BJ (cell line): ENCODE measurements at places on chromosomes 2 and 18. TPM values are rescaled to one million over a fixed set of nuclear protein-coding genes. Genes with fewer than 3 reads are reported as not detected.

DNA sequence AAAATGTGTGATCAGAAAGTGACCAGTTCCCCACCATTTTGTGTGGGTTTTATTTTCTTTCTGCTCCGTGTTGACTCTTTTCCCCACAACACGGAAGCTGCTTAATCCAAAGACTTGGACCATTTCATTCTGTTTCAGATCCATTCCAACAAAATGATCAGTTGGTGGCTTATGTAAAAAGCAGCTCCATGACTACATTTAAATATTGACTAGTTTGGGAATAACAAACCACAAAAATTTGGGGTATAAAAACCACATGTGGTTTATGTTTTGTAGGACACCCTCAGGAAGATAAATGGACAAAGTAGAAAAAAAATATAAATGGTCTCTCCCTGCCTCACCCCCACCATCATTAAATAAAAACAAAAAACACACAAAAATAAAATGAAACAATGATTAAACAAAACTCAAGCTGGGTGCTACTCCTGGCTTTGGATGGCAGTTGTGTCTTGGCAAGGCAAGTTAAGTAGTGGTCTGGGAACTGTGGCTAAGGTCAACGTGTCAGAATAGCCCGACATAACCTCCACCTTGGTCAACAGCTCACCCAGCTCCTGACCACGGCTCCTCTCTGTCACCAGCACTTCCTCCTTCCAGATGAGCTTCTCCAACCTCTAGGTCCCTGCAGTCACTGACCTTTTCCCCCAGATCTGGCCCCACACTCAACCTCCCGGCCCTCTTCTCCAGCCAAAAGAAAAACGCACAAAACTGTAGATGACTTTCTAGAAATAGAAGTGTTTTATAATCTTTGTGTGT lies 12.8 kb upstream of the WIPF1 start:
- no peak for DNase-seq

KLHL41 gene
- 0.15 and 0.17 TPM in 2 replicates for polyA plus RNA-seq

DNA sequence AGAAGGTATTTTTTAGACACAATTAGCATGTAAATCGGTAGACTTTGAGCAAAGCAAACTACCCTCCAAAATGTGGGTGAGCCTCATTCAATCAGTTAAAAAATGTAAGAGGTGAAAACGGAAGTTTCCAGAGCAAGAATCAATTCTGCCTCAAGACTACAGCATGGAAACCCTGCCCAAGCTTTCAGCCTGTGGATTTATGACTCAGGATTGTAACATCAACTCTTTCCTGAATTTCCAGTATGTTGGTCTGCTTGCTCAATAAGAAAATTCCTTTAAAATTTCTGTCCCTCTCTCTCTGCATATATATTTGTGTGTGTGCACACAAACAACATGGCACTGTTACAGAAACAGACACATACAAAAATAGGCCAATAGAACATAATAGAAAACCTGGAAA lies 228.6 kb upstream of the DOK6 start:
- no peak for DNase-seq

GRCh38 chr18:40326985-40327384 lies 1628.0 kb upstream of the PIK3C3 start:
- no peak for DNase-seq

DNA sequence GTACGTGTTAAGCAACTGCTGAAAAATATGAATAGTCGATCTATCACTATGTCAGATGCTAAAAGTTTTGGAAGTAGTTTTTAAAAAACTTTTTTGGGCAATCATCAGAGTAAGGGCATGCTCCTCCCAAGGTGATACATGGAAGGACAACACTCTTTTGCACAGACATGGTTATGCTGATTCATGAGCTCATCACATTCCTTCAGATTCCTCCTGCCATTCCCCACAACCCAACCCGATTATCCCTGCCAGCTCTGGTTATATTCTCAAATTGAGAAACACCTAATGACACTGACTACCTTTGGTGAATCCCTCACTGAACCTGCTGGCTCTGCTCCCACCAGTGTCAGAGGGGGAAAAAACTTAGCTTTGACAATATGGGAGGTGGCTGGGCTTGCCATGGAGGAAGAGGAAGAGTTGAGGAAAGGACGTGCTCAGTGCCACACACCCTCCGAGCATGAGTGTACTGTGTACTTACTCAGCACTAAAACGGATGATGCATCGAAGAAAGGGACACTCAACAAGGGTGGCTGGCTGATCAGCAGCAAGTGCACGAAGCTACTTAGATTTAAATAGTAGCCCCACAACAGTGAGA lies 83.9 kb upstream of the RNU4ATAC start:
- DNase-seq = no peak

TUBA3D gene
- not detected in 2 replicates for polyA plus RNA-seq

DNA sequence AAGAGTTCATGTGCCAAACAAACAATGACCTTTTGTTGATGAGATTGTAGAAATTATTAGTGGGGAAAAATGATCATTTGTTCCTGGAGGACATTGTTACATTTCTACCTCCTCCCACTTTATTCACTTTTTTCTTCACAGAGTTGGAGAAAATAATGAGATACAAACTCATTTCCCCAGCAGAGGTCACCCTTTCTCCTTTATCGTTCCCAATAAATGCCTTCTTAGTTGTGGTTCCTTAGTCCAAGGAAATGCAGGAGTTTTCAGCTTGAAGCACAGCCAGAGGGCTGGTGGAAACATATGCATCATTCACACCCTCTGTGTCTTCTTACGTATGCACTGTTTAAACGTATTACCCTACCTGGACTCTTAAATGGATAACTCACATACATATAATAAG lies 108.8 kb downstream of the SLC4A3 start:
- DNase-seq = peak; percentile 32

PIEZO2 gene
- 4.3 and 4.6 TPM in 2 replicates for polyA plus RNA-seq

GRCh38 chr2:203900253-203900652 lies 32.7 kb downstream of the CTLA4 start:
- DNase-seq = no peak

GRCh38 chr2:140627885-140628284 lies 1502.9 kb downstream of the LRP1B start:
- no peak for DNase-seq

- DNase-seq = no peak
Observed at GRCh38 chr2:17558878-17559277, 18.4 kb downstream of the VSNL1 start.

GRCh38 chr2:205511641-205512040 lies 170.7 kb upstream of the NRP2 start:
- no peak for DNase-seq

GRCh38 chr2:117704818-117705217 lies 109.7 kb upstream of the DDX18 start:
- no peak for DNase-seq

- peak; percentile 9 for DNase-seq
Observed at GRCh38 chr2:231348173-231348572, 47.3 kb upstream of the B3GNT7 start.

GRCh38 chr18:75063196-75063595 lies 145.7 kb downstream of the PTGR3 start:
- no peak for DNase-seq
